T-helper 9 cell (primary cell): ENCODE measurements at places on chromosomes 7 and 10.

- DNase-seq = no peak
Observed at GRCh38 chr7:80175744-80176143, 41.1 kb downstream of the GNAI1 start.

DNA sequence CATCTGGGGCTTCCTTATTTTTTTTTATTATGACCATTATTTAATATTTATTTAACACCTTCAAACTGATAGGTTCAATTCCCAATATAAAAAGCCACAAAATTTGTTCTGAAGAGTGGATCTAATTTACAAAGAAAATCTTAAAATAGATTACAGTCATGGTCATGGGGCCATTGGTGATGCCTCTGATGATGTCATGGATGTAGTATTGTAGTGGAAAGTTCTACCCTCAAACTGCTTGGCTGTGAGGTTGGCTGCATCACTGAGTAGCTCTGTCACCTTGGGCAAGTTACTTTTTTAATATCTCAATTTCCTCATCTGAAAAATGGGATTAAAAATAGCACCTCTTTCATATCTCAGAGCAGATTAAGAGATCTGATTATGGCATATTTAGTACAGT lies 128.5 kb downstream of the DKK1 start:
- no peak for DNase-seq

GRCh38 chr7:43479042-43479441 lies 103.9 kb upstream of the STK17A start:
- no peak for DNase-seq

DNA sequence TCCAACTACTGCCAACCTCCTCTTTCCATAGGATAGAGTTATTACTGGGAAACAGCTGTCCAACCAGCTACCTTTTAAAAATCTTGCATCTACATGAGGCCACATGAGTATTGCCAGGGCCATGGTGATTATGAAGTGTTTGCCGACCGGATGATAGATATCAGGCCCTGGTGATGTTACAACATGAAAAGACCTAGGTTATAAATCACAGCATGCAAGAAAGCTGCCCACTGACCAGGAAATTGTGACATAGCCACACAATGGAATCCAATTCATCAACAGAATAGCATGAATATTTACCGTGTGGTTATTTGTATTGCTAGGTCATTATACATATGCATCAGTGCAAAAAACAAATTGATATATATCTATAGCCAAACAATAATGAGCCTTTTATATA lies 517.0 kb downstream of the INHBA start:
- no peak for DNase-seq

DNA sequence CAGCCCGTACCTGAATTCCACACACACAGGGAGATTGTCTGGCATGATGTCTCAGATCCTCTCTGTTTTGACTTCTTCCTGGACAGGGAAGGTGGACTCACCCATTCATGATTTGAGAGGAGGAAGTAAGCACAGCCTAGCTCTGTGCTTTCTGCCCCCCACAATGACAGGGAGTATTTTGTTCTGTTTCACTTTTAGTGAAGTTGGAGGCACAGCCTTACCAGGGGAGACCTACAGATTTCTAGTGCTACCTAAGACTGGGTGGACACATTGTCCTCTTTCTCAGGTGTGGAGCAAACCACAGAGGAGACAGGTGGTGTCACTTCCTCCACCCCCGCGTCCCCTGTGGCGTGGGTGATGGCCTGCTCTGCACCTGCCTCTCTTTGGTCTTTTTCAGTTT lies 408.6 kb upstream of the PFKP start:
- DNase-seq = no peak

DNA sequence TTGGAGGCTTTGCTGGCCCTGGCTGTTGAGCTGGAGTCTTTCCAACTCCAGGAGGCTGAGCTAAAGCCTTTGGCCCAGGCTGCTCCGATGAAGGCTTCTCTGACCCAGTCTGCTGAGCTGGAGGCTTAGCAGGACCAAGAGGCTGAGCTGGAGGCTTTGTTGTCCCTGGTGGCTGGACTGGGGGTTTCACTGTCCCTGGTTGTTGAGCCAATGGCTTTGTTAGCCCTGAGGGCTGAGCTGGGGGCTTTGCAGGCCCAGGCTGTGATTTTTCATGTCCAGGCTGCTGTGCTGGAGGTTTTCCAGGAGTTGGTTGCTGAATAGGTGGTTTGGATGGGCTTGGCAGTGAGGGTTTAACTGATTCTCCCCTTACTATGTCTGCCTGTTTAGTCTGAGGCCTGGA lies 7.3 kb downstream of the PCLO start:
- DNase-seq = no peak

DNA sequence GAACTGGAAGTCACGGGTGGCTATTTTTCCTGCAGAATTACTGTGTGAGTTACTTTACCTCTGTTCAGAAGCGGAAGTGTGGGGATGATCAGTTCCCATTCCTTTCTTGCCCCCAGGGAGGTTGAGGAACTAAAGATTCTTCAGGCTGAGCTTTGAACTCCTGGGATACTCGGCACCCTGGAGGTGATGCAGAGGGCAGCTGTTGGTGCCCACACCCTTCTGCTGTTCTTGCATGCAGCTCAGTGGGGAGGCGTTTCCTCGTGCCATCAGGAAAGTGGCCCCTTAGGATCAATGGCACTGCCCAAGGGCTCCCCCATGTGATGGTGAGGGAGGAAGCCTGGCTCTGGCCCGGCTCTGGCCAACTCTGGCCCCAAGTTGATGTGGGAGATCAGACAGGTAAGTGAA lies 44.7 kb upstream of the MXI1 start:
- DNase-seq = no peak

- DNase-seq = no peak
Observed at GRCh38 chr10:11430421-11431215, 180.8 kb downstream of the USP6NL start.

DNA sequence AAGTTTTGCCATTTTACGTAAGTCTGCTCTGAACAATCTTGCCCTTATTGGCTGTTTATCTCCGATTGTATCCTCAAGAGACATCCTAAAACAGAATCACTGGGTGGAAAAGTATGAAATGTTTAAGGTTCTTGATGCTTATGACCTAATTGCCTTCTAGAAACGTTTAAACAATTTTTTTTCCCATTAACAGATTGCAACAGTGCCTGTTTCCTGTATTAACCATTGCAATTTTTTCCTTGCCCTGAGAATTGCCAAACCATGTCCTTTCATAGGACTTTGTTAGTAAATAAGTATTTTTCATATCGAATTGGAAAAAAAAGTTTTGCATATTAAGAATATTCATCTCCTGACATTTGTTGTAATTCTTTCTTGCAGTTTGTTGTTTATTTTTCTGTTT lies 639.8 kb downstream of the INHBA start:
- DNase-seq = no peak

DNA sequence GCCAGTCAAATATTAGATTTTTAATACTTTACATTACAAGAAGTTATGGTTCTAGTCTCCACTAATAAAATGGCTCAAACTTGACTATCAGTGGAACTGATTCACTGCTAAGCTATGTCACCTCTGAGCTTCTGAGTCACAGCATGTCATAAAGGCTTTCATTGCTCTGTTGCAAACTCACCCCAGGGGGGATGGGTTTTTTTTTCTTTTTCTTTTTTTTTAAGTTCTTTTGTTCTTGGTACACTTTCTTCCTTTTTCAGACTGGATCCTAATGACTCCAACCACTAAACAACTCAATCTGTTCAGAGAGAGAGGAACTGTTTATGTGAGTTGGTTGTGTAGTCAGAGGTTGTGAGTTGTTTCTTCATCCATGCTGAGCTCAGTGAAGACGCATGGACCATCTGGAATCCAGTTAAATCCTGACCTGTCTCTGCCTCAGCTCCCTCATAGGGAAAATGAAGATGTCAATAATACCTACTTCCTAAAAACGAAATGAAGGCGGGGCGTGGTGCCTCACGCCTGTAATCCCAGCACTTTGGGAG lies 11.0 kb downstream of the MYOF start:
- no peak for DNase-seq

DNA sequence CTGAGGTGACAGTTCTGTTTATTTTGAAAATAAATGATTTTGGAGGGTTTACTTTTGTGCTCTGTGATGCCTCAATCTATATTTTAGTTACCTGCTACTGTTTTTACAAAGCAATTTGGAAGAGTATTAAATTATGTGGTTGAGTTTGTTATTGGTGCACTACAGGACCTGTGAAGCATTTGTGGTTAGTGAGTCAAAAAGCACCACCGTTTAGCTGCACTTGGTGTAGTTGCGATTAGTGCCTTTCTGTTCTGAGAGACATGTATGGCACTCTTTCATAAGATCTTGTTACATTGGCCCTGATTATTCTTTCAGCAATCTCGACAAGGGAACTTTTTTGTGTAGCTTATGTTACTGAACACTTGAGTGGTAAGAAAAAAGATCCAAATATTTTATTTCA lies 132.2 kb downstream of the BBS9 start:
- no peak for DNase-seq

- DNase-seq = no peak
Observed at GRCh38 chr7:2299131-2299829, 15.0 kb downstream of the SNX8 start.

- DNase-seq = no peak
Observed at GRCh38 chr7:102935450-102936115, 22.8 kb downstream of the LRRC17 start.

DNA sequence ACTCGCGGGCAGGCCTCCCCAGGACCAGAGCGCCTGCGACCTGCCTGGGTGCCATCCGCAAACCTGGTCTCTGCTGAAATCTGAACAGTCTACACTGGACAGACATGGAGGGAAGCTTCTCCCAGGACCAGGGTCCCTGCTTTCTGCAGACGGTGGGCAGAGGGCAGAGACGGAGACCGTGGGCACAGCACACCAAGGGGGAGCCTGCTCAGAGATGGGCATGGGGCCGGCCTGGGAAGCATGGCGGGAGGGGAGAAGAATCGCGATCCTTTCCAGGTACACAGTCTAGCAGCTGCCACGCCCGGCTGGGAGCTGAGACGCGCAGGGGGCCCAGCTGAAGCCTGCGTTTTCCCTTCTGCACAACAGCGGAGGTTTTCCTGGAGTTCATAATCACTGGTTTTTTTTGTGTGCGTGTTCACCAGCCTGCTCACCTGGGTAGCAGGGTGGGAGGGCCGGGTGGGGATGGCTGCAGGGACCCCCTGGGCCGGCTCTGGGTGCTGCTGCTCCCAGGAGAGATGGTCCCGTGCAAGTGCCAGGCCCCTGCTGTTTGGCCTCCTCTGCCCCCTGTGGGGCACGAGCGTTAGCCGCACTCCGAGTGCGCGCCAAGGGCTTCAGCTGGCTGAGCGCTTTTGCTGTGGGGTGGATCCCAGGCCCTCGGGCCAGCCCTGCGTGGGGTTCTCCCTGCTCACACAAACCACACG lies 448.8 kb downstream of the DNAJB6 start:
- no peak for DNase-seq

GRCh38 chr7:130877236-130877990 lies 143.4 kb upstream of the KLF14 start:
- DNase-seq = no peak
